ENCODE measurements at places on chromosomes 12 and 14.

DNA sequence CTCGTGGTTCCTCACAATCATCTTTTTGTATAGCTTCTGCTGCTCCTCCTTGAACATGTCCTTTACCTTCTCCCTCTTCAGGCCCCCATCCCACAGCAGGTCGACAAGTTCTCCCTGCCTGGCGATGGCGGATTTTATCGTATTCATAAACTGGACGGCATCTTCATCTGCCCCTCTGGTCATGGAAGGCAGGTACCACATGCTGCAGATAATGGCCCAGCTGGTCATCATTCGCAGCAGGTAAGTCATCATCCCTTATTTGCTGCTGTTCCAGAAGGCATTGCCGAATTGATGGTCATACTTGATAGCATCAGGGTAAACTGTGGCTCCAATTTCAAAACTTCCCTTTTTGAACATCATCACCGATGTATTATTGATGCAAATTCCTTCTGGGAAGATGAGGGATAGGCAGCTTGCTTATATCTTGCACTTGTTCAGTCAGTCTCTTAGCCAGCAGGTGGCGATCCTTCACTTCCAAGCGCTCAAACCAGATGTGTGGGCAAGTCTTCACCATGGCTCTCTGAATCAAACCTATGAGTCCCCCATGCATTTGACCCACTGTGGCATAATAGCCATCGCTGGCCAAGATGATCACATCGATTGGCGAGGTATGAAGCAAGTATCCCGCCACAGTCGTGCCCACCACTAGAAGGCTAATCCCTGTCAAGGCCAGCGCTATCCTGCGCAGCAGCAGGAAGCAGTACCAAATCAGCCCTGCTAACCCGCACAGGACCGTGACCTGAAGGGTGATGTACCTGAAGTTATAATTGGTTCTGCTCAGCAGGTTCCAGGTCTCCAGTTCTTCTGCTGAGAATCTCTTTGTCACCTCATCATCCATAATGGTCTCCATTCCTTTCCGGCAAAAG lies 381.5 kb upstream of the STXBP6 start:
- DNase-seq, result no peak

GRCh38 chr12:25502596-25502995 lies 50.5 kb downstream of the LMNTD1 start:
- DNase-seq, result no peak

GRCh38 chr12:93061473-93062419 lies 132.7 kb upstream of the EEA1 start:
- no peak for DNase-seq

DNA sequence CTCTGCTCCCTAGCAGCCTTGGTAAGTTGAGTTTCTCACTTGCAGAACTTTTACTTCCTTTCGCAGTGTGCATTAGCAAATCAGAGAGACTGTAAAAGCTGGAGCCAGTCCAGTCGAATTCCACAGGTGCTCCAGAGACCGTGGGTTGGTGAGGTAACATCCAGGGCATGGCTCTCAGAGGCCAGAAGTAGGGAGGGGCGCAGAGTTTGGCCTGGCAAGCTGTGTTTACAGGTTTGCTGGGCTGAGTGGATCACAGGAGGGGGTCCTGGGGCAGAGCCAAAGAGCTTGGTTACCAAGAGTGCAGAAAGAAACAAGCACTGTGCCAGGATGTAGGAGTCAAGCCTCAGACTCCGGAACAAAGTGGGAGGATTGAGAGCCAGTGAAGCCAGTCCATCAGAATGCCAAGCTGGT lies 10.2 kb upstream of the BHLHE41 start:
- DNase-seq, result no peak

GRCh38 chr12:87985069-87985675 lies 44.0 kb downstream of the C12orf50 start:
- no peak for DNase-seq

DNA sequence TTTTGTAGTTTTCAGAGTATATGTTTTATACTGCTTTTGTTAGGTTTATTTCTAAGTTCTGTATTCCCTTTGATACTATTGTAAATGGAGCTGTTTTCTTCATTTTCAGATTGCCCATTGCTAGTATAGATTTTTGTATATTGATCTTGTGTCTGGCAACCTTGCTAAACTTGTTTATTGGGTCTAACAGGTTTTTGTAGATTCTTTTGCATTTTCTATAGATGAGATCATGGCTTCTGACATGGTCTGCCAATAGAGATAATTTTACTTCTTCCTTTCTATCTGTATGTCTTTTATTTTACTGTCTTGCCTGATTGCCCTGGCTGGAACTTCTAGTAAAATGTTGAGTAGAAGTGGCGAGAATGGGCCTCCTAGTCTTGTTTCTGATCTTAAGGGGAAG lies 40.3 kb downstream of the ANKRD9 start:
- DNase-seq, result no peak

GRCh38 chr14:22097586-22098292 lies 424.1 kb upstream of the OR4E1 start:
- no peak for DNase-seq

DNA sequence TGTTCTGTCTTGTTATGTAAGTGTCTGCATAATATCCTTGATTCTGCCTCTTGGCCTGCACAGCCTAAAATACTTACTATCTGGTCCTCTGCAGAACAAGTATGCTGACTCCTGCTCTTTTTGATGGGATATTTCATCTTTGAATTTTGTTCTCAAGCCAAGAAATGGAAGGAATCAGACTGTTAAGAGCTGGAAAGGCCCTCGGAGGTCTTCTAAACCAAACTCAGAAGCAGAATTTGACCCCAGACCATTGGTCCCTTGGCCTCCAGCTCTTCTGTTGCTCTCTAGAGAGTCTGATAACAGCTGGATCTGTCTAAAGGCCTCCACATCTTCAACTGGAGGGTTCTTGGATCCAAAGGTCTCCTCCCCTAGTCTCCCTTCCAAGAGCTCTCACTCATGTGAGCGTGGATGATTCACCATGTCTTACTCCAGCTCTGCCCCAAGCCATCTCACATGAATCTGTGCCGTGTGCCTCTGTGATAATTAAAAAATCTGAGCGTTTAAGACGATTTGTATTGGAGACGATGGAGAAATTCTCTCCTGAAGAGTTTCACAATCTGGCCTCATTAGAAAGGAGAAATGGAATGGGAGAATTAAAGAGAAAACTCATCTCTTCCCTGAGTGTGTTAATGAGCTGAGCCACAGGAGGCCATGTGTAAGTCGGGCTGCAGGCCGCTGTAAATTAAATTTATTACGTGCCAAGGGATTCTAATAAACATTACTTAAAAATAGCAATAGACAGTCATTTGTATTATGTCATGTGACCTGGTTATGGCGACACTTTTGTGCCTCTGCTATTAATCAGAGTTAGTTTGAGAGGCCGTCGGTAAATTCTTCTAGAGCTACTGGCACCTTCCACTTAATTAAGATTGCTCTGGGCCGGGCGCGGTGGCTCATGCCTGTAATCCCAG lies 15.4 kb upstream of the PRIMA1 start:
- DNase-seq, result no peak

DNA sequence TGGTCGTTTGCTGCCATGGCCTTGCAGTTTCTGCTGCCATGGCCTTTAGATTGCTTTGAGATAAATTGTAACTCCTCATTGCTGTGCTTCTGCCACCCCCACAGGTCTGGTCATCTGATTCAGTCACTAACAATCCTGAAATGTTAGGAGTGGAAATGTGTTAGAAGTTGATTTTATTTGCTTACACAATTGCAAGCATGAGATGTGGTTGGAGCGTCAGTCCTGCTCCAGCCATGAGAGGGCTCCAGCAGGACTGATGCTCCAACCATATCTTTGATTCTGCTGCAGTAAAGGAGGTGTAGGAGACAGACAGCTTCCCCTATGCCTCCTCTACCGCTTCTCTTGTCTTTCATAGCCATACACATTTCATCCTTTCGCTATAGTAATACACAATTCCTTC lies 226.8 kb upstream of the RGS6 start:
- no peak for DNase-seq

DNA sequence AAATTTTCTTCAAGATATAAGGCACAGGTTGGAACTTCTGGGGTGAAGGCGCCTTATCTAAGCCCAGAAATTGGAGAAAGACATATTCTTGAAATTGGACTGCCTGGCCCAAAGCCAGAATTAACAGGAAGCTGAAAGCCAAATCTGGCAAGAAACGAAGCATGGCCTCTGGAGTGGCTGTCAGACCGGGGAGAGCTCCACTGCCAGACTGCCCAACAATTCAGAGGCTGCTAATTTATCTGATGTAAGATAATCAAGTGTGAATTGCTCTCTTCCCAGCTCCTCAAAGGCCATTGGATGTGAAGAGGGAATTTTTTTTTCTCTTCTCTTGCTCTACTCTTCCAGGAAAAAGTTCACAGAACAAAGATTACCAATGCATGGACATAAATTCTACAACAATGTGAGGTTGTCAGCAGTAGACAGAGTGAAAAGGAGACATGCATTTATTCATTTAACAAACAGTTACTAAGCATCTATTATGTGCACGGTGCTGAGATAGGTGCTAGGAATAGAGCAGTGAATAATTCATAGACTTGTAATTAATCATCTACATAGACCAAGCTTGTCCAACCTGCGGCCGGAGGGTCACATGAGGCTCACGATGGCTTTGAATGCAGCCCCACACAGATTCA lies at the start of gene GDF3:
TSS of gene GDF3 (minus strand) at position 210 of the 632 bp plus-strand sequence. CDS start at position 163, 47 bp downstream.
- no peak for DNase-seq

- no peak for DNase-seq
Observed at GRCh38 chr12:102690253-102690652, 209.9 kb upstream of the IGF1 start.

DNA sequence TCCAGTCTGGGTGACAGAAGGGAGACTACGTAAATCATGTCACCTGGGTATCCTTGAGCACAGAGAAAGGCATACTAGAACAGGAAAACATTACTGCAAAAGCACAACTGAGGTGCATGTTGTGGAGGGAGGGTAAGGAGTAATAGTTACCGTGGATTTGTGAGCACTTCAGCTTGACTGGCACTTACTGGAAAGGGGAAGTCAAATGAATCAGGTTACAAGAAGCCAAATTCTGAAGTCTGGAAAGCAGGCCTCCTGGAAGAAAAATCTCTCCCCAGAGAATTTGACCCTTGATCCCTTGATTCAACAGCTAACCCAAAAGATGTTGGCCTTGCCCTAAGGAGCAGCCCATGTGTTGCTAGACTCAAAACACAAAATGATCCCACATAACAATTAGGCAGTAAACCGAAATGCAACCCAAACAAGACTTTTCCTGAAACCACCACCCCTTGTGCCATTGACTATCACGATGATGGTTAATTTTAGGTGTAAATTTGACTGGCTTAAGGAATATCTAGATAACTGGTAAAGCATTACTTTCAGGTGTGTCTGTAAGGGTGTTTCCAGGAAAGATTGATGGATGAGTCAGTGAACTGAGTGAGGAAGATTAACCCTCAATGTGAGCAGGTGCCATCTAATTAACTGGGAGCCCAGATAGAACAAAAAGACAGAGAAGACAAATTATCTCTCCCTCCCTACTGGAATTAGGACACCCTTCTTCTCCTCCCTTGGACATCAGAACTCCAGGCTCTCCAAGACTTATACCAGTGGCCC lies 108.8 kb downstream of the SLC25A21 start:
- no peak for DNase-seq

DNA sequence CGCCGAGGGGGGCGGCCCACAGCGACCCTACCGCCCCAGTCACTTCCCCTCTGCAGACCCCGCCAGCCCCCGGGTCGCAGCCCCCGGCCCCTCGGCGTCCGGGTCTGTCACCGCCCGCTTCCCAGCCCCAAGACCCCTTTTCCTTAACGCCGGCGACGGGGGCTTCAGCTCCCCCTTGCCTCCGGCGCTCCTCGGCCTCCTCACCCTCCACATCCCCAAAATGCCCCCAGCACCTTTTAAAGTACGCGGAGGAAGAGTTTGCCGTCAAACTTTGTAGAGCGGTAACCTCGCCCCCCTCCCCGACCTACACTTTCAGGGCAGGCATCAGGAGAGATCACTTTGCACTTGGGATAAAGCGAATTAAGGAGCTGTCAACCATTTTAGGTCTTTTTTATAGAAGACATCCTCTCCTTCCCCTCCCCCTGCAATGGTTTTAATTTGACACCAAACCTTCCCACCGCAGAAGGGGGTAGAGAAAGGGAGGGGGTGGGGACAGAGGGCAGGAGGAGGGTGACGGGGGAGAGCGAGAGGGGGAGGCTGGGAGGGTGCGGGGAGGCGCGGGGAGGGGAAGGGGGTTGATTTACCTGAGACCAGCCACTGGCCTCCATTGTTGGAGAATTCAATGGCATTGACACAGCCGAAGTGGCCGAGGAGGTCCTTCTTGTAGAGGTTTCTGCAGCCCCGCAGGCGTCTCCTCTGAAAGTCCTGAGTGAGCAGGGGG lies 578 bp downstream of the DCAF5 start:
- DNase-seq, result peak; percentile 14

- DNase-seq, result no peak
Observed at GRCh38 chr14:103451401-103451800, 66.2 kb downstream of the MARK3 start.

- peak; percentile 76 for DNase-seq
Observed at GRCh38 chr14:74217672-74218448, 21.4 kb upstream of the VSX2 start.

GRCh38 chr12:62331306-62331705 lies 71.1 kb downstream of the USP15 start:
- DNase-seq, result no peak

DNA sequence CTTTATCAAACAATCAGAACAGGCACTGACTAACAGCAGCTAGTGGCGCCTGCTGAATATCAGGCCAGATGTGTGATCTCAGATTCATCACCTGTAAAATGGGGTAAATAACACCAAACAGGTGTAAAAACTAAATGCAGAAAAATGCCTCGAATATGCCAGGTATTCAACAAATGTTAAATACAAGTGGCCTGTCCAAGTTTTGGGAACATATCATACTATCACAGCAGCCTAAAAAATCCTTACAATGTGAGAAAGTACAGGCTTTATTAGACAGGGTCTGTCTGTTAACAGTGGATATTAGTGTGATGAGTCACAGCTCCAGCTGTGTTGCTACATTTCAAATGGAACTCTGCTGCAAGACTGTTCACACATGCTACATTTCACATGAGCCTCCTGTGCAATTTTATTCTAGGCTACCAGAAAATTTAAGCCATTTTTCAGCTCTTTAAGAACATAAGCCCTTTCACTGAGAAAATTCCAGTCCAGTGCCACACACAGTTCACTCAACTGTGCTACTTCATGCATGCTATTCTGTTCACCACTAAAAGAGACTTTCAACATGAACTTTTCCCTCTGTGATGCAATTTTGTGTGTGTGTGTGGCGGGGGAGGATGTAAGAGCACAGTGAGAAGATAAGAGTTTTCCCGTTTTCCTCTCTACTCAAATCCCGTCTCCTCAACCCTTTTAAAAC lies 56.7 kb downstream of the MSRB3 start:
- no peak for DNase-seq

GRCh38 chr14:89807892-89808291 lies 146.6 kb downstream of the EFCAB11 start:
- no peak for DNase-seq

GRCh38 chr12:128840862-128841468 lies 12.3 kb upstream of the GLT1D1 start:
- DNase-seq, result no peak

DNA sequence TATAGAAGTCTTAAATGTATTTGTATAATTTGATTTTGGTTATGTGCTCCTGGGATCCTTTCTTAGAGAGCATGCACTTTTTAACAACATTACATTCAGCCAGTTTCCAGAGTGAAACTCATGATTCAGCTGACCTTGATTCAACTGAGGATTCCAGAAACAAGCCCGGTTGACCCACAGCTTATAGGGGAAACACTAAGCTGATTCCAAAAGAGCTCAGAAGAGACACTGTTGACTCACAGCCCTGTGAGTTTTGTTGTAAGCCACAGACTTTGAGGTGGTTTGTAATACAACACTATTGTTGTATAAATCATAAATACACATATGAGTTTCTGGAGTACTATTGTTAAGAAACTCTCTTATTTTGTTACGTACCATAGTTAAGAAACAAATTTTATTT lies 133.8 kb upstream of the MGAT4C start:
- DNase-seq, result no peak
